ENCODE measurements at places on chromosomes 3 and 15. TPM values are rescaled to one million over a fixed set of nuclear protein-coding genes. Genes with fewer than 3 reads are reported as not detected.

DNA sequence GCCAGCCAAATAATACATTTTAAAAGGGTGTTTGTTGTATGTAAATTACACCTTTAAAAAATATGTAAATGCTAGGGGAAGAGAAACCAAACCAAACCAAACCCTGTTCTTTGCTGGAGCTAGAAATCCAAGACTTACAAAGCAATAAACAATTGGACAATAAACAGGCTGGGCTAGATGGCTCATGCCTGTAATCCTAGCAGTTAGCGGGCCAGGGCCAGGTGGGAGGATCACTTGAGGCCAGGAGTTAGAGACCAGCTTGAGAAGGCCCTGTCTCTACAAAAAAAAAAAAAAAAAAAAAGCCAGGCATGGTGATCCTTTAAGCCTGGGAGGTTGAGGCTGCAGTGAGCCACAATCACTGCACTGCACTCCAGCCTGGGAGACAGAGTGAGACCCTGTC, 12.5 kb downstream of the STOML1 start:
- DNase-seq, result no peak
- no peak overlapping the region for H3K27ac ChIP-seq
- peaks cover 39% of the 10 kb centered on the region for H3K4me1 ChIP-seq
- H3K36me3 ChIP-seq, result peaks cover 8% of the 10 kb centered on the region
- H3K27me3 ChIP-seq, result peaks cover 12% of the 10 kb centered on the region

The SST gene
- not detected for total RNA-seq

GRCh38 chr3:127666676-127667075, 6.1 kb upstream of the ABTB1 start:
- H3K4me3 ChIP-seq, result no peak overlapping the region
- H3K27me3 ChIP-seq, result no peaks in the 10 kb centered on the region
- no peak for DNase-seq
- H3K27ac ChIP-seq, result no peak overlapping the region
- H3K4me1 ChIP-seq, result no peaks in the 10 kb centered on the region

DNA sequence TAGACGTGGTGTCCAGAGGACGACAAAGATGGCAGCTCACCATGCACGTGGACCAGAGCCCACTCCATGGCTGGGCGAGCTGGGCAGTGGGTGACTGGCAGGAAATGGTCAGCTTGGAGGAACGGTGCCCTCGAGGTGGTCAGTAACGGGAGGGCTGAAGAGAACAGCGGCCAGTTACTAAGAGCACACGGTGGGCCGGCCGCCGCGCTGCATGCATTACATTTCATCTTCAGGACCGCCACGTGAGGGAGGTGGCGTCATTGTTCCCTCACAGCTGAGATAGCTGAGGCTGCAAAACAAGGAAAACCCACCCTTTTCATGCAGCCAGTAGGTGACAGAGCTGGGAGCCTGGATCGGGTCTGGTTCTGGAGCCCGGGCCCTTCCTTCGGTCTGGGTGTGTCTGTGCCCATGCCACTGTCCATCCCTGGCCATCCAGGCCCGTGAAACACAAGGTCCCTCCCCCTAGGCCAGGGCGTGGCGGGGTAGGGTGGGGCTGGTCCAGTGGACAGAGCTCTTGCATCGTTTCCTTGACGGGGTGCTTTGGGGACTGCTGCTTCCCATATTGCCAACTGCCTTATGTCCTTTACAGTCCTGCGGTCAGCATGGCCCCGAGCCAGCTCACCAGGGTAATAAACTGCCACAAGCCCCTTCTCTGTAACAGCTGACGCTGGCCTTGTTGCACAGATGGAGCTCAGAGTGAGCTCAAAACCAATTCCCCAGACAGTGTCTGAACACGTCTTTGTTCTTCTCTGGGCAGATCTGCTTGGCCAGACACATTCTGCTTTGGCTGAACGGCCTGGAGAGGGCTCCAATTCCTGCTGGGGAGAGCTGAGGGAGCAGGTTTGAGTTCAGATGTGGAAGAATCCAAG, 51.8 kb downstream of the RGMA start:
- DNase-seq, result no peak
- H3K4me1 ChIP-seq, result peaks cover 5% of the 10 kb centered on the region
- no peaks in the 10 kb centered on the region for H3K36me3 ChIP-seq
- no peaks in the 10 kb centered on the region for H3K27me3 ChIP-seq
- no peak overlapping the region for H3K27ac ChIP-seq

The ZNF774 gene
- 1.1 TPM for total RNA-seq

DNA sequence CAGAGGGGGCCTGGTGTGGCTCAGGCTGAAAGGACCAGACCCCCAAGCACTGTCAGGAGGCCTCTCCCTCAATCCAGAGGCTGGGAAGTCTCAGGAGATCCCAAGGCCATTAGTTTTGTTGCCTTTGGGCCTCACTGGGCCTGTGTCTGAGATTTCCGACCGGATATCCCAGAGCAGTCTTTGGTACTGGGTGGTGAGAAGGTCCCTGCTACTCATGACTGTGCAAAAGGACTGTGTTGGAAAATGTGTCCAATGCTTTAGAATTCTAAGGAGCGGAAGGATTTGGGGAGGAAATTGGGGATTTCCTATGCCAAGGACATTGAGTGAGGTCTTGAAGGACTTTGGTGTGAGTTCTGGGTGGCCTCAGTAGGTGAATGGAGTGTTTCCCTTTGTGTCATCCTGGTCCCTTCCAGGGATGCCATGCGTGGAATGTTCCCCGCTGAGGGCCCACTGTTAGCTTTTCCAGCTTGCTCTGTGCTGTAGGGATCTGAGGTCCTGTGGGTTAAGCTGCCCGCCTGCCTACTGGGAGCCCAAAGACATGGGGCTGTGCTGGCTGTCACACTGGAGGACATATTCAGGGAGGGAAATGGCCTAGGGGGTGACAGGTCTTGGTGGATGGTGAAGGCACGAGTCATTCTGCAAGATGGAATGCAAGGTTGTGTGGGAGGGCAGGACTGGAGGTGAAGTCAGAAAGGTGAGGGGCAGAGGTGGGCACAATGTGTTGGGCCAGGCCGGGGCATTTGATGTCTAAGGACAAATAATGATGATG, 16.4 kb downstream of the SMAD6 start:
- H3K27me3 ChIP-seq, result peaks cover 1% of the 10 kb centered on the region
- no peak overlapping the region for H3K27ac ChIP-seq
- no peaks in the 10 kb centered on the region for H3K36me3 ChIP-seq

DNA sequence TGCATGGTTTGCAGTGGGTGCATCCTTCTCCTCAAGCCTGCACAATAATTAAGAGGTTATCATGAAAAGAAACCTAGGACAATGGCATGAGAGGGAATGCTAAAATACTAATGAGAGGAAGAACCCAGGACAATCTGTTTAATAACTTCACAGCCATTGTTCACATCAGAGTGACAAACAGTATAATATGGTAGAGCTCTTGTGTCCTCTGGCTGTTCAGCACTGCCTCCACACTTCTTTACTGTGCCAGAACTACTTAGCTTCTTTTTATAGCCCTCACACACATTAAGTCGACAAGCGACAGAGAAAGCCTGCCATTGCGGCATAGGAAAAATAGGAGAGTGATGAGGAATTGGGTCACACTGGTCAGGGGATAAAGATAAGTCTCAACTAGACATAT, 65.0 kb upstream of the MEIS2 start:
- DNase-seq, result no peak
- H3K4me3 ChIP-seq, result no peak overlapping the region

GRCh38 chr15:100216182-100216581, 125.6 kb downstream of the ADAMTS17 start:
- no peak overlapping the region for H3K27ac ChIP-seq
- H3K4me1 ChIP-seq, result no peaks in the 10 kb centered on the region
- no peak overlapping the region for H3K4me3 ChIP-seq
- H3K36me3 ChIP-seq, result no peaks in the 10 kb centered on the region
- DNase-seq, result no peak

DNA sequence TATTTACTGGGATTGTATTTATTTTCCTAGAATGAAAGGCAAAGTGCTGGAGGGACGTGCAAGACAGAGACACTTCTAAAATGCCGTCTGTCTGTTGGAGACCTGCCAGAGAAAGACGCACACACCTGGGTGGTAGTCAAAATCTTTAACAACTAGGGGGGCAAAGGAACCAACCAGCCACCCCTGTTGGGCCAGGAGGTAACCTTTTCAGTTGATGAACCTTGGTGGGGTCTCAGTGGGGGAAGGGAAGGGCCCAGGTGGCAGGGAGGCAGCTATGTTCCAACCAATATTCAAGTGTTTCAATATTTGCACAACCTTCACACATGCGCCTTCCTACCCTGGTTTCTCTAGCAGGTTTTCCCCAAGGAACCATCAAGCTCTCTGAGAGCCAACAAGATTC, 99.0 kb downstream of the MEGF11 start:
- no peak overlapping the region for H3K4me3 ChIP-seq
- no peaks in the 10 kb centered on the region for H3K4me1 ChIP-seq
- no peaks in the 10 kb centered on the region for H3K27me3 ChIP-seq
- DNase-seq, result no peak
- H3K36me3 ChIP-seq, result no peaks in the 10 kb centered on the region

DNA sequence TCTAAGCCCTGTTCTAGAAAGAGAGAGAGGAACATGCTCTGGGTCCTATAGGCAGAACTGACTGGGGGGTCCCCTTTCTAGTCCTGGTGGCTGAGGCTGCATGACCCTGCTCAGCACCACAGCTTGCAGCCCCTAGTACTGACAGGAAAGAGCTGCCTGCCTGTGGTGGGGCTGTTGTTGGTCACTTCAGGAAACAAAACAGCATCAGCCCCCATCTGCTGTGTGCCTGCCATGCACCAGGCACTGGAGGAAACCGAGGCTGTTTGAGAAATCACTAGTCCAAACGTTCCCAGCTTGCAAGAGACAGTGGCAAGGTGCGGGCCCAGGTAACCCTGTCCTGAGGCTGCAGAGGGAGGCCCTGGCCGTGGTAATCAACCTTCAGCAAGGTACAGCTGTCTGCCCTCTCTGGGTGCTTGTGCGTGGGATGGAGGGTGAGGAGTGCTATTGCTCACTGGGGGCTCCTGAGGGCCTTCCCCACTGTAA, 90.6 kb downstream of the IQSEC1 start:
- peak overlapping the region; percentile 56 for H3K27ac ChIP-seq
- H3K27me3 ChIP-seq, result no peaks in the 10 kb centered on the region
- no peak for DNase-seq
- no peak overlapping the region for H3K4me3 ChIP-seq
- peaks cover 50% of the 10 kb centered on the region for H3K4me1 ChIP-seq

The IGSF11 gene
- 0.15 TPM for total RNA-seq

The TIMP4 gene
- total RNA-seq, result 0.36 TPM

The LRRC2 gene
- not detected for total RNA-seq

The TFG gene
- 60.3 TPM for total RNA-seq

GRCh38 chr3:6600237-6600636, 260.7 kb upstream of the GRM7 start:
- H3K27me3 ChIP-seq, result no peaks in the 10 kb centered on the region
- H3K4me3 ChIP-seq, result no peak overlapping the region
- DNase-seq, result no peak
- H3K4me1 ChIP-seq, result no peaks in the 10 kb centered on the region
- H3K36me3 ChIP-seq, result no peaks in the 10 kb centered on the region

The ATRIP gene
- total RNA-seq, result 14.5 TPM

- H3K27me3 ChIP-seq, result no peaks in the 10 kb centered on the region
- H3K36me3 ChIP-seq, result peaks cover 39% of the 10 kb centered on the region
- no peak overlapping the region for H3K4me3 ChIP-seq
These were observed 3.1 kb upstream of the MAN2C1 start for GRCh38 chr15:75371486-75371885.

The FAM81A gene
- not detected for total RNA-seq

- peaks cover 22% of the 10 kb centered on the region for H3K36me3 ChIP-seq
- H3K4me3 ChIP-seq, result peak overlapping the region; percentile 80
- H3K27me3 ChIP-seq, result no peaks in the 10 kb centered on the region
- peaks cover 53% of the 10 kb centered on the region for H3K4me1 ChIP-seq
- peak overlapping the region; percentile 74 for H3K27ac ChIP-seq
These were observed 542 bp downstream of the ACAA1 start for GRCh38 chr3:38136393-38136776.

The CCDC54 gene
- total RNA-seq, result not detected

- DNase-seq, result no peak
- H3K4me1 ChIP-seq, result peaks cover 24% of the 10 kb centered on the region
- peak overlapping the region; percentile 96 for H3K4me3 ChIP-seq
- H3K36me3 ChIP-seq, result peaks cover 21% of the 10 kb centered on the region
- H3K27ac ChIP-seq, result no peak overlapping the region
These were observed 1.9 kb downstream of the MRPS25 start for GRCh38 chr3:15063238-15063637.

- no peaks in the 10 kb centered on the region for H3K36me3 ChIP-seq
- DNase-seq, result peak; percentile 55
- H3K4me1 ChIP-seq, result peaks cover 3% of the 10 kb centered on the region
- H3K27ac ChIP-seq, result no peak overlapping the region
- no peaks in the 10 kb centered on the region for H3K27me3 ChIP-seq
These were observed 76.7 kb downstream of the BOC start for GRCh38 chr3:113287803-113288648.

DNA sequence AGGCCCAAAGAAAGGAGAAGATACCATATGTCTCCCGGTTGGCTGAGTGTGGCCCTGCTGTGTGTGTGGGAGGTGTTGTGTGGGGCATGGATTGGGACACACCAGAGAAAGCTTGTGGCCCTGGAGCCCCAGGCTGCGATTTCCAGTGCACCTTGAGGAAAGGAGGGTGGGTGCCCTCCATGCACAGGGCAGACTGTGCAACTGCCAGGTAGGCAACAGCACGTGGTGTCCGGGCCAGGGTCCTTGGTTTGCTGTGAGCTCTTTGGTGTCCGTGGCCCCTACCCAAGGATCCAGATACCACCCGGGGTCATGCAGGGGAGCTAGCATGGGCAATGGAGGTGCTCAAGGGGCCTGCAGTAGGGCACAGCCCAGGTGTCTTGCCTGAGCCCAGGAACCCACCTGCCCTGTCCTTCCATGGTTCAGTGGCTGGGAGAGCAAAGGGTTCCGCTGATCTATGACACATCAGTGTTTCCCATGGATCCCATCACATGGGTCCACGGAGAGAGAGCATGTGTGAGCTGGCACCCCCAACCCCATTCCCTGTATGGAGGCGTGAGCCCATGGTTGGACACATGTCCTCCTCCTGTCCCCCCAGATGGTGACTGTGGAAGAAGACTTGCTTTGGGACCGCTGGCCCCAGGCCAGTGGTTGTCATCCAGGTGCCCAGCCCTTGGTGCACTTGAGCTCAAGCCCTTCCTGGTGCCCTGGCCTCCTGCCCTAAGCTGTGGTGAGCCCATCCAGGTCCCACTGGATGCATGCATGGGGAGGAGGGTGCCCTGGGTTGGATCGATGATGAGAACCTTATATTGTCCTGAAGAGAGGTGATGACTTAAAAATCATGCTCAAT, 223.4 kb downstream of the SNRPN start:
- no peaks in the 10 kb centered on the region for H3K4me1 ChIP-seq
- no peak for DNase-seq
- no peaks in the 10 kb centered on the region for H3K27me3 ChIP-seq
- H3K4me3 ChIP-seq, result no peak overlapping the region
- H3K27ac ChIP-seq, result no peak overlapping the region
- H3K36me3 ChIP-seq, result peaks cover 7% of the 10 kb centered on the region
